Kidney capillary endothelial cell (primary cell): ENCODE measurements at places on chromosomes 3 and 15.

DNA sequence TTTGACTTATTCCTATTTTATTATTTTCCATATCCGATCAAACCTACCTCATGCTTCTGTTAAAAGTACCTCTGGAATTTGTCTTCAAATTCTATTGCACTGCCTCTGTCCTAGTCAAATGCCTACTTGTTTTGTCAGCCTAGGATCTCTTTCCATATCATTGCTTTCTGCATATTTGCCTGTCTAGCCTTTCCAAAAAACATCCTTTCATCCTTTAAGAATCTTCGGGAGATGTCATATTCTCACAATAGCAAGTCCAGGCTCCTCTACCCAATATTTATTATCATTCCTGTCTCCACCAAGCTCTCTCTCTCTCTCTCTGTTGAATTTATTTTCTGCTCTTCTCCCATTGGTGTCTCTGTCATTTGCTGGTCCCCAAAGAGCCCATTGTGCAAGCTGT lies 80.1 kb downstream of the LRRC28 start:
- no peak for DNase-seq

DNA sequence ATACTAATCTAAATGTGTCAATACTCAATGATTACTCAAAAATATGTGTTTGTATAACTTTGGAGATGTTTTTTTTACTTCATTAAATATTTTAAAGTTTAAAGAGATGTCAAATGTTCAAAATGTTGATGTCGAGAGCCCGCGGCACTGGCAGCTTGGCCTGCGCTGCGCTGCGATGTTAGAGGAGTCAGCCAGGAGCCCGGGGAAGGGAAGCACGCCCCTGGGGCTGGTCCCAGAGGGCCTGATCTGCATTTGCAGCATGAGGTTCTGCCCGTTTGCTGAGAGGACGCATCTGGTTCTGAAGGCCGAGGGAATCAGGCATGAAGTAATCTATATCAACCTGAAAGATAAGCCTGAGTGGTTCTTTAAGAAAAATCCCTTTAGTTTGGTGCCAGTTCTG lies 66.4 kb upstream of the ATP2C1 start:
- no peak for DNase-seq

DNA sequence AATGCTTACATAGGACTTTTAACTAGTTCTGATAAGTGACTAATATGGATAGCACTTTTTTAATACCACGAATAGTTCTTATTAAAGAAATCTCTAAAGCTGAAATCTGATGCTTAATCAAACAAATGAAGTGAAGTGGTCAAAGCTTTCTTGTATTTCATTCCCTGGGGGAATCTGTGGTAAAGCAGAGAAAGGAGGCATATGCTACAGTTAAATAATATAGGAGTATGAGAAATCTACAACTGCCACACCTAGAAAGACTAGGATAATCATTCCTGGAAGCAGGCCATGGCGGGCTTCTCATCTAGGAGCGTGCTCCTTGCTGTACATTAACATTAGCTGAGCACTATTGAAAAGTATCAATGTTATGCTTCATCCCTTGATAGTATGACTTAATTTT lies 835.7 kb downstream of the OTOL1 start:
- no peak for DNase-seq

DNA sequence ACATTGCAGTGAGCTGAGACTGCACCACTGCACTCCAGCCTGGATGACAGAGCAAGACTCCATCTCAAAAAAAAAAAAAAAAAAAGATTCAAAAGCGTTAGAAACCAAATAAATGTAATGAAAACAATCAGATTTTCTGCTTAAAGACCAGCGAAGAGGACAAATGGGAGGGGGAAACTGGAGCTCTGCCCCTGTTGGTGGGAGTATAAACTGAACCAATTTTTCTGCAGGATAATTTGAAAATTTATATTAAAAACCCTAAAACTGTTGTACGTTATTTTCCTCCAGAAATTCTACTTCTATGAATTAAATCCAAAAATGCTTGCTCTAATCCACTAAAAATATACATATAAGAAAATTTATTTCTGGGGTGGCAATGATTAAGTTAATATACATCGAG lies 25.3 kb upstream of the ZSCAN2 start:
- DNase-seq = no peak
